K562 (cell line): ENCODE measurements at places on chromosomes 4 and X. TPM values are rescaled to one million over a fixed set of nuclear protein-coding genes. Genes with fewer than 3 reads are reported as not detected.

DNA sequence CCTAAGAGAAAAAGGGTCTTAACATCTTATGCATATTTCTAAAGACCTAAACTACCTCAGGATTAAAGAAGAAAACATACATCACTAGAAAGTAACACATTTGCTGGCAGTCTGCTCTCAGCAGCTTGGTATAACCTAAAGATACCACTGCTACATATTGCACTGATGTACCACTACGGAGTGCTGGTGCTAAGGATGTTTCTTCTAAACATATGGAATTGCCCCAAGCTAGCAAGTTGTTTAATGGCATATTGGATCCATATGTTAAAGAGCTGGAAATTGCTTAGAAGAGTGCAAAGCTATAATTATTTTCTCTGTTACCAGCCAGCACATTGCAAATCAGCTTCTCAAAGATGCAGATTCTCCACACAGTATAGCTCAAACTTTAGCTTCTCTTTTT is 436.5 kb upstream of the GALNTL6 start:
- H3K4me3 ChIP-seq, result no peak overlapping the region
- no peaks in the 10 kb centered on the region for H3K27me3 ChIP-seq
- DNase-seq, result no peak
- H3K4me1 ChIP-seq, result no peaks in the 10 kb centered on the region

ATP2B3 gene
- not detected in 2 replicates for total RNA-seq

ASB5 gene
- not detected in 2 replicates for total RNA-seq

DNA sequence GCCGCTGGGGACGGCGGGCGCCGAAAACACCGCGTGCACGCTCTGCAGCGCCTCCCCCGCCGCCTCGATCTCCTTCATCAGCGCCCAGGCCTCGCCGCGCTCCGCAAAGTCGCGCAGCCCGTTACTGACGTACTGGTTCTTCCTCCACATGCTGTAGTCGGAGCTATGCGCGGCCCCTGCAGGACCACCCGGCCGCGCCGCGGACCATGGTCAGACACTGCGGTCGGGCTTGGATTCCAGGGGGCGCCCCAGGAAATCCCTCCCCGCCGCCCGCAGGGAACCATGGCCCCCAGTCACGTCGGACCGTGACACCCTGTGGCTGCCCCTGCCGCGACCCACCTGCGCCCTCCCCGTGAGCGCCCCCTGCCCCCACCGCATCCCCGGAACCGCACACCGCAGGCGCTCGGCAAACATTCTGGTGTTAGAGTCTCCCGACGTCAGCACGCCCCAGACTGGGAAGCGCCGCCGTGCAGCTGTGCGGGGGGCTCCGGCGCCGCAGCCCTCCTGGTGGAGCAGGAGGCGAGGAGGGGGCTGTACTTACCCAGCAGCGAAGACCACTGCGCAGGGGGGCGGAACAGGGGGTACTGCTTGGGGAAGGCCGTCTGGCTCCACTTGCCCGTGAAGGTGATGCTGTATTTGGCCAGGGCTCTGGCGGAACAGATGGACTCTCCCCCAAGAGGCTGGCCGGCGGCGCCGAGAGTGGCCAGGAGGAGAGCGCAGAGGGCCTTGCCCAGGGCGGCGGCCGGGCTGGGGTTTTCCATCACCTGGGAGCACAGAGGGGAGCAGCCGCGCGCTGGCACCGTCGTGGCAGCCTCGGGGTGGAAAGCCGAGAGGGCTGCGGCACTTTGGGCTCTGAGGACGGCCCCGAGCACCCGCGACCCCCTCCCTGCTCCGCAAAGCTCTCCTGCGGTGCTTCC is 814 bp downstream of the SPON2 start:
- 0 out of 3 replicates have a peak, but pooled peaks cover 3% of the 10 kb centered on the region for H3K4me1 ChIP-seq
- no peak for DNase-seq
- no peaks in the 10 kb centered on the region for H3K27me3 ChIP-seq

- H3K27me3 ChIP-seq, result peaks cover 15% of the 10 kb centered on the region; the same call in 1 of the 3 replicates
- no peak for DNase-seq
- H3K4me1 ChIP-seq, result no peaks in the 10 kb centered on the region; the same call in 2 of the 3 replicates
- H3K36me3 ChIP-seq, result no peaks in the 10 kb centered on the region
- H3K4me3 ChIP-seq, result no peak overlapping the region
- H3K27ac ChIP-seq, result no peak overlapping the region
These were observed 111.9 kb downstream of the DCTD start for GRCh38 chr4:182805321-182805720.

GRCh38 chr4:154485127-154485773 is 6.3 kb downstream of the DCHS2 start:
- no peaks in the 10 kb centered on the region for H3K36me3 ChIP-seq
- peaks cover 5% of the 10 kb centered on the region; the same call in 1 of the 2 replicates for H3K4me1 ChIP-seq
- no peak overlapping the region for H3K4me3 ChIP-seq
- no peak overlapping the region for H3K27ac ChIP-seq

DNA sequence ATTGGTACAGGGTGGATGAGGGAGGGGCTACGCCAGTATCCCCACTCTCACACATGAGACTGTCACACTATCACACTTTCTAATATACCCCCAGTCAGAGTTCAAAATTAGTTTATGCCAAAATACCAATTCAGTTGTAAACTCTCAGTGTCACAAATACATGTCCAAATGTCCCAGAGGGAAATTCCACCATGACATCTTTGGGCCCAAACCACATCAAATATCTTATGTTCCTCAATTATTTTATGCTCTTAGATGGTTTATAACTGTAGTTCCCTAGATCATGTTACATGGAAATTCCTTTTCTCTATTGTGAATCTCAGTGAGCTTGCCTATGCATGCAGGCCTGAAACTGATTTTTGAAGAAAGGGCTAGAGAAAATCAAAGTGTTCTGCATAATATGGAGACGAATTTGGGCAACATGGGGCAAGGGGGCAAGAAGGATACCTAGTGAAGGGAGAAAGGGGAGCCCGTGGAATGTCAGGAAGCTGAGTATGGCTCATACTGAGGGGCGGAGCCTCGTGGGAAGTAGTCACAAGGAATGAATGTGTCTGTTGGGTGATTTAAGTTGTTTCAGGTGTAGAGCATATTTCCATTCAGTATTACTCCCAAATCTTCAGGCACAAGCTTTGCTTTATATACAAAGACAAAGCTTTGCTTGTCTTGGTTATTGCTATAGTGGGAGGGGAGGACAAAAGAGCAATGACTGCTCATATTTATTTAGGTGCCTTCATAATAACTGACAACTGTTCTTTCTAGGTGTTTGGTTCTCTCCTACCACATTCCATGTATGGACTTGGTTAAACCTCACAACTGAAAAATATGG is 40.8 kb downstream of the CLNK start:
- no peaks in the 10 kb centered on the region for H3K27me3 ChIP-seq
- no peak overlapping the region for H3K4me3 ChIP-seq
- no peak overlapping the region for H3K27ac ChIP-seq
- no peaks in the 10 kb centered on the region for H3K36me3 ChIP-seq

SEC24B gene
- total RNA-seq, result 21.9 and 22.2 TPM in 2 replicates

GRCh38 chrX:42776195-42776594 is 1.8 kb downstream of the PPP1R2C start:
- no peak overlapping the region for H3K4me3 ChIP-seq
- no peaks in the 10 kb centered on the region for H3K27me3 ChIP-seq

GRCh38 chrX:108699368-108699767 is 37.0 kb downstream of the IRS4 start:
- no peaks in the 10 kb centered on the region for H3K4me1 ChIP-seq

DNA sequence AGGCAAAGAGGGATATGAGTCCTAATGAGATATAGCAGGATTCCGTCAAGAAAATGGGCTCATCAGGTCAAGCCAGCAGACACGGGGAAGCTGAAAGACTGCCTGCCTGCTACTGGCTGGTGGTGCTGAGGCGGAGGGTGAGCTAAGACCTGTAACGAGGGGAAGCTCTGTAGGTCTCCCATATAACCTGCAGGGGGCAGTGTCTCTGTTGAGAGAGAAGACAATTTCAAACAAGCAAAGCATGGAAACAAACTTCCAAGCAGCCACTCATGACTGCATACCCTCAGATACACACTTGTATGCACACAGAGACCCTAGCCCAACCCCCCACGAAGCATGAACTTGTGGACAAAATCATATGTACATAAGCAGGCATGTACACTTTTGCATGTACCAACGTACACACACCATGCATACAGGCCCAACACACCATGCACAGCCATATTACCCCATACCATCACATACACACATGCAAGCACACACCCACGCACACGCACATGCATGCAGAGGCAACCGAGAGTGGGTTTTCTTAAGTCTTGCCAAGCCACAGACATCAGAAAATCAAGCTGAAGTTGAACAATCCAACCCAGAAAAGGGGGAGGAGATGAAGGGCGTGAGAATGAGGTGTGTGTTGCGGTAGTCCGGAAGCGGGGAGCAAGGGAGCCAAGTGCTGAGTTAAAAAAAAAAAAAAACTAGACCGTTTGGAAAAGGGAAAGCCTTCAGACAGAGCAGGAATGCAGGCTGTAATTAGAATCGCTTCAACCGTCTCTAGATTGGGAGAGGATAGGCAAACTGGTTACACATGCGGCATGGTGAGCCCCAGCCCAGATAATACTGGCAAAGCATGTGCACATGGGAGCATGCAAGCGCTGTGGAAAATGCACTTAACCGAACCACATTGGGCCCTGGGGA is 71.0 kb downstream of the PJA1 start:
- H3K4me3 ChIP-seq, result no peak overlapping the region
- peaks cover 4% of the 10 kb centered on the region; the same call in 1 of the 3 replicates for H3K4me1 ChIP-seq
- peak; percentile 65 for DNase-seq

GRCh38 chrX:40095583-40096394 is 2.0 kb downstream of the BCOR start:
- no peak for DNase-seq
- H3K27ac ChIP-seq, result peak overlapping the region; percentile 88
- peak overlapping the region; percentile 70 for H3K4me3 ChIP-seq
- peaks cover 28% of the 10 kb centered on the region for H3K36me3 ChIP-seq

MAGEA9B gene
- total RNA-seq, result 12.8 and 14.9 TPM in 2 replicates

PABPC1L2A gene
- not detected in 2 replicates for total RNA-seq

GRCh38 chr4:124941267-124941666 is 228.7 kb upstream of the ANKRD50 start:
- no peak overlapping the region for H3K4me3 ChIP-seq
- H3K4me1 ChIP-seq, result no peaks in the 10 kb centered on the region
- no peaks in the 10 kb centered on the region for H3K27me3 ChIP-seq
- no peak overlapping the region for H3K27ac ChIP-seq
- DNase-seq, result no peak

GRCh38 chr4:16136311-16136710 is 52.5 kb upstream of the PROM1 start:
- no peaks in the 10 kb centered on the region for H3K4me1 ChIP-seq
- no peak overlapping the region for H3K4me3 ChIP-seq
- H3K27me3 ChIP-seq, result no peaks in the 10 kb centered on the region

ADAMTS3 gene
- 15.8 and 18.0 TPM in 2 replicates for total RNA-seq

DNA sequence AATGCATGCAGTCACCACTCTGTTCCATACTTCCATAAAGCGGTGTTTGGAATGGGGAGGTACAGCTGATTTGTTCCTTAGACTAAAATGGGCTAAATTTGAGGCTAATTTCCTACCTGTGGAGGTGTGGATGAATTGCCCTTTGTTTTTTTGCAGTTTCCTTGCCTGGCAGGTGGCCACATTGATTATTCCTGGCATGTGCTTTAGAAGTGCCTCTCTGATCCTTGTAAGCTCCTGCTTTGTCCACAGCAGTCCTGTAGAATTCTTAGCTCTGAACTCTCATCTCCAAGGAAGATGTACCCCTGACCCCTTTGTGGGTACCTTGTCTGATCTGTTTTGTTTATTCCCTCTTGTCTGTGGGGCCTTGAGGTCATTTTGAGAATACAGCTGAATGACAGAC is 136.8 kb downstream of the ADGRL3 start:
- H3K27me3 ChIP-seq, result no peaks in the 10 kb centered on the region
- no peak for DNase-seq
- no peak overlapping the region for H3K4me3 ChIP-seq
- no peak overlapping the region for H3K27ac ChIP-seq
- H3K36me3 ChIP-seq, result no peaks in the 10 kb centered on the region
- H3K4me1 ChIP-seq, result no peaks in the 10 kb centered on the region

- no peaks in the 10 kb centered on the region for H3K36me3 ChIP-seq
- H3K4me3 ChIP-seq, result no peak overlapping the region
- H3K4me1 ChIP-seq, result no peaks in the 10 kb centered on the region
- H3K27me3 ChIP-seq, result no peaks in the 10 kb centered on the region
- H3K27ac ChIP-seq, result no peak overlapping the region
These were observed 5.2 kb downstream of the BANK1 start for GRCh38 chr4:101795704-101796103.

DNA sequence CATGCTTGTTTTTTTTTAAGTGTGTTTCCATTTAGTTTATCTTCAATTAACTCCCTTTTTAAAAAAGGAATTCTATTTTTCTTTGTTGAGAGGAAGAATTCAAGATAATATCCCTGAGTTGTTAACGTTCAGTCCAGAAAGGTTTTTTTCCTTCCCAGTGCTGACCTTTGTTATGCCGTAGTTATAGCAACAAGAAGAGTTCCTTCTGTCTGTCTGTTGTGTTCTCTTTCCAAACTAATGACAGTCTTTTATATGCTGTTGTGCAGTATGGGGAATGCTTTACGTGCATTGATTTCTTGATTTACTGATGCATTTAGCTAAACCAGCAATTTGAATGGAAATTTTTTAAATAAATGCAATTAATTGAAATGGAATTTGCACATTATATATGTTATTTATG is 6.6 kb upstream of the CXXC4 start:
- no peak overlapping the region for H3K4me3 ChIP-seq
- no peaks in the 10 kb centered on the region for H3K36me3 ChIP-seq
- no peak overlapping the region for H3K27ac ChIP-seq
- H3K27me3 ChIP-seq, result no peaks in the 10 kb centered on the region

SAGE1 gene
- total RNA-seq, result 22.8 and 22.9 TPM in 2 replicates

- H3K27me3 ChIP-seq, result no peaks in the 10 kb centered on the region
- no peaks in the 10 kb centered on the region for H3K4me1 ChIP-seq
- no peak overlapping the region for H3K4me3 ChIP-seq
- H3K27ac ChIP-seq, result no peak overlapping the region
- no peaks in the 10 kb centered on the region for H3K36me3 ChIP-seq
These were observed 130.9 kb downstream of the RELL1 start for GRCh38 chr4:37555322-37555721.

DNA sequence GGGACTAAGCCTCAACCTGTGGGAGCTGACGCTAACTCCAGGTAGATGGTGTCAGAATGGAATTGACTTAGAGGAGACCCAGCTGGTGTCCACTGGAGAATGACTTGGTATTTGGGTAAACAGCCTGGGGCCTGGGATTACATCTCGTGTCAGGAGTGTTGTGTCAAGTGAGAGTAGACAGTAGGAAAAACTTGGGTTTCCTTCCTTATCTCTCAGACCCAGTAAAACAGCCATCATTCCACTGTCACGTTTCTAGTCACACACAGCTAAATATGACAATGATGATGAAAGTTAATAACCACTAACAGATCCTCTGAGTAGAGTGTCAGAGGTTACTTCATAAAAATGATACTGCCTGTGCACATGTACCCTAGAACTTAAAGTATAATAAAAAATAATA is 13.8 kb downstream of the ZNF674 start:
- H3K27me3 ChIP-seq, result no peaks in the 10 kb centered on the region
- no peak overlapping the region for H3K4me3 ChIP-seq
- H3K27ac ChIP-seq, result no peak overlapping the region
- no peaks in the 10 kb centered on the region for H3K4me1 ChIP-seq

ERAS gene
- total RNA-seq, result not detected in 2 replicates

GAGE12E gene
- total RNA-seq, result not detected in 2 replicates
